ENCODE measurements at places on chromosomes 6 and 20. TPM values are rescaled to one million over a fixed set of nuclear protein-coding genes. Genes with fewer than 3 reads are reported as not detected.

Gene TUBB1
- total RNA-seq: under 0.01 TPM

Gene NKX2-4
- not detected for total RNA-seq

Gene OR2H1
- total RNA-seq: not detected

Gene SSTR4
- total RNA-seq: 0.13 TPM

Gene TAGAP
- not detected for total RNA-seq
